ENCODE measurements at places on chromosomes 11 and 22.

DNA sequence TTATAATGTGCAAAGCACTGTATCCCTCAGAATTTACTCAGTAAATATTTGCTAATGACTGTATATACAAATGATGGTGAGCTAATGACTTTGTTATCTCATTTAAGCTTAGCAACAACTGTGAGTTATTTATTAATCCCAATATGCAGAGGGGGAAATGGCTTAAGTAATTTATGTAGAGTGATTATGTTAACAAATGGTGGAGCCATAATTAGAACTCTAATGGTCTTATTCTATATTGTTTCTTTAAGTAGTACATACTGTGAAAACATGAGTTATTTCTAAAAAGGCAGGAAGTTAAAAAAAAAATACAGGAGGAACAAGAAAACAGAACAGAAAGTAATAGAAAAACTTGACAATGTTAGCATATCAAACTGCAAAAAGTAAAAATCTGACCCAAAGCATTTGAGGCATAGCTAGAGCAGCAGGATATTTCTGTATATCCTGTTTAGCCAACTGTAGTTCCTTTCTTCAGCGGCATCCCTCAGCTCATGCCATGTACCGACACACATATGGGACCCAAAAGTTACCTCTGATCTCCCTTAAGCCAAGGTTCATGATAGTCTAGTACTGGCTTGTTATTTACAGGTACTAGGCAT is 94.2 kb downstream of the FCHSD2 start:
- H3K27me3 ChIP-seq = no peaks in the 10 kb centered on the region
- peak overlapping the region; percentile 96 for H3K27ac ChIP-seq
- H3K4me1 ChIP-seq = peaks cover 30% of the 10 kb centered on the region
- peak overlapping the region; percentile 71 for H3K4me3 ChIP-seq
- H3K36me3 ChIP-seq = peaks cover 6% of the 10 kb centered on the region

- H3K36me3 ChIP-seq = no peaks in the 10 kb centered on the region
- H3K27me3 ChIP-seq = peaks cover 2% of the 10 kb centered on the region
- no peak overlapping the region for H3K4me3 ChIP-seq
- no peak overlapping the region for H3K27ac ChIP-seq
- no peak for DNase-seq
- peaks cover 1% of the 10 kb centered on the region for H3K4me1 ChIP-seq
These were observed 39.9 kb upstream of the SMIM38 start for GRCh38 chr11:69115586-69116560.

DNA sequence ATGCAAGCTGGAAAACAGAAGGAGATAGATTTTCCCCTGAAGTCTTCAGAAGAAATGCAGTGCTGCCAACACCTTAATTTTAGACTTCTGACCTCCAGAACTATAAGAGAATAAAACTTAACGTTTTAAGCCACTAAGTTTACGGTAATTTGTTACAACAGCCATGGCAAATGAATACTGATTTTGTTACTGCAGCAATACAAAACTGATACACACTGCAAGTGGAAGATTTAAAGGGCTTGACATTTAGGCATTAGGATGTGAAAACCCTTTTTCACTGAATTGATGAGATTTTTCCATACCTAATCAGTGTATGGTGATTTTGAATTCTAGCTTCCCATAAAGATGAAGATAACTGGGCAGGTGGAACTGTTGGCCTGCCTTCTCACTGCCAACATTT is 22.1 kb upstream of the LMO2 start:
- peaks cover 4% of the 10 kb centered on the region for H3K36me3 ChIP-seq
- H3K27me3 ChIP-seq = peaks cover 14% of the 10 kb centered on the region
- H3K27ac ChIP-seq = no peak overlapping the region
- H3K4me1 ChIP-seq = peaks cover 10% of the 10 kb centered on the region
- no peak for DNase-seq
- no peak overlapping the region for H3K4me3 ChIP-seq

DNA sequence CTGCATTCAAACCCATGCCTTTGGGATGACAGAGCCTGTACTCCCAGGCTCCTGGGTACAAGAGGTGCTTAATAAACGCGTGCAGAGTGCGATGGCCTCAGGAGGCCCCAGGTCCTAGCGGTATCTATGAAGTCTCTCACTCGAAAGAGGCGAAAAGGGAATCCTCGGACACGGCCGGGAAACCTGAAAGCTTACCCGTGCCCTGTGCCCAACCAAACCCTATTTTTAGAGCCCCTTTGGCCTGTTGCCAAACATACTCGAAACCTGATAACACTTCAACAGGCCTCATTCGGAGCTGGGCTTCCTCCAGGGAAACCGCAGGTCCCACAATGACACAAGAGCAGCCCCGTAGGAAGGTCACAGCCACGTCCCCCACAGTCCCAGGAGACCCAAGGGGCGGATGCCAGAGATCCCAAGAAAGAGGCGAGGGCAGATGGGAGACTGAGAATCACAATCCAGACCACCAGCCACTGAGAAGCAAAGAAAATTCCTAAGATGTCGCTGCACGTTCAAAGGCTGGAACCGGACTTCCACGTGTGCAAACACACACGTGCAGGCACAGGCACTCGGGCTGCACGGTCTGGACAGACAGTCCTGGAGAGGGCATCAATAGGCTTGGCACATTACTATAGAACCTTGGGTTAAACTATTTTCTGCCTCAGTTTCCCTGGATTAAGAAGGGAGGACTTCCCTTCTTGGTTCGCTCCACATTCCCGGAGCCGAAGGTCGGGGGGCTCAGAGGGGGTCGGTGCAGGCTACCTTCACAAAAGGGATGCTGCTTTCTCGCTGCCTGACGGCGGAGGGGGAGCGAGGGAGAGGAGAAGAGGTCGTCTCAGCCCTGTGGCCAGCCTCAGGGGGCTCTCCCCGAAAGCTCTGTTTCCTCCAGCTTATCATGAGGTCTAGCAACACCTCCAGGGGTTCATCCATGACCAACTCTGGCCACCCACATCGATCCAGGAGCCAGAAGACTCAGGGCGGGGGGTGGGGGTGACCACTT is 8.2 kb downstream of the PDGFB start:
- peak overlapping the region; percentile 50 for H3K4me3 ChIP-seq
- H3K4me1 ChIP-seq = peaks cover 40% of the 10 kb centered on the region
- H3K27me3 ChIP-seq = peaks cover 44% of the 10 kb centered on the region
- H3K36me3 ChIP-seq = no peaks in the 10 kb centered on the region
- no peak for DNase-seq

- H3K27ac ChIP-seq = peak overlapping the region; percentile 7
- H3K27me3 ChIP-seq = peaks cover 13% of the 10 kb centered on the region
- no peak for DNase-seq
- no peaks in the 10 kb centered on the region for H3K36me3 ChIP-seq
These were observed 2.3 kb upstream of the FXYD2 start for GRCh38 chr11:117826832-117827231.

GRCh38 chr11:14417617-14418374 is 58.8 kb upstream of the RRAS2 start:
- H3K36me3 ChIP-seq = no peaks in the 10 kb centered on the region
- peaks cover 8% of the 10 kb centered on the region for H3K4me1 ChIP-seq
- no peak overlapping the region for H3K4me3 ChIP-seq
- H3K27me3 ChIP-seq = no peaks in the 10 kb centered on the region
- no peak for DNase-seq

DNA sequence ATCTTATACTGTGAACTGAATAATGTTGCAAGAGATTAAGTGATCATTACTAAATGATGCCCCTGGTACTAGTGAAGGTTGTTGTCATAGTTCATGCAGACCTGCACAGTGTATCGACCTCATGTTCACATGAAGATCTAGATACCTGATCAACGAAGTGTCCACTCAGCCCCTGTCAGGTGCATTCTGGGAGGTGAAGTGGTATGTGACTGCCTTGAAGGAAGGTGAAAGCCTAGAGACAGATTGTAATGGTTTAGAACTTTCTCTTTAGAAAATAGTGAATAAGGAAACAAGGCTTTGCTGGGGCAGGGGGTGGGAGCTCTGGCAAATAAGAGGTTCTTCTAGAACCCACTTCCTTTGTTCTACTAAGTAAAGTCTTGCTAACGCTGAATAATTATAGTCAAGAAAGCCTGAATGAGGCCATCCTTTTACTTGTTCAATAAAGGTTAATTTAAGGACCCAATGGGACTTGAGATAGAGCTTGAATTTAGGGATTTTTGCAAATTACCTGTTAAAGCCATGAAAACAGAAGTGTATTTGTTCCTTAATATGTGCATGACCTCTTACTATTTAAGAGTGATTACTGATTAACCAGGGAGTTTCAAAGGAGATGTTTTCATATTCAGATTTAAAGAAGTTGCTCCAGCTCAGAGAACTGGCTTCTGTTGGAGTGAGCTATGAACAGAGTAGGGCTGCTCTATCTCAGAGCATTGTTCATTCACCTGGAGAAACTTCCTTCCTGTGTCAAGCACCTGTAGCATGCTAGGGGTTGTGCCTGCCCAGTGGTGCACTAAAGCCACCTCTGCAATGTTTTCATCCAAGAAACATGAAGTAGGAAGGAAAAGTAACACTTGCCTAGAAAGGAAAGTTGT is 45.3 kb downstream of the C22orf31 start:
- H3K4me1 ChIP-seq = peaks cover 8% of the 10 kb centered on the region
- H3K4me3 ChIP-seq = no peak overlapping the region
- no peak for DNase-seq
- no peak overlapping the region for H3K27ac ChIP-seq
- H3K27me3 ChIP-seq = peaks cover 5% of the 10 kb centered on the region

GRCh38 chr11:62241095-62241494 is 944 bp upstream of the SCGB1D2 start:
- H3K27ac ChIP-seq = no peak overlapping the region
- H3K36me3 ChIP-seq = no peaks in the 10 kb centered on the region
- H3K4me1 ChIP-seq = no peaks in the 10 kb centered on the region
- H3K27me3 ChIP-seq = peaks cover 17% of the 10 kb centered on the region

DNA sequence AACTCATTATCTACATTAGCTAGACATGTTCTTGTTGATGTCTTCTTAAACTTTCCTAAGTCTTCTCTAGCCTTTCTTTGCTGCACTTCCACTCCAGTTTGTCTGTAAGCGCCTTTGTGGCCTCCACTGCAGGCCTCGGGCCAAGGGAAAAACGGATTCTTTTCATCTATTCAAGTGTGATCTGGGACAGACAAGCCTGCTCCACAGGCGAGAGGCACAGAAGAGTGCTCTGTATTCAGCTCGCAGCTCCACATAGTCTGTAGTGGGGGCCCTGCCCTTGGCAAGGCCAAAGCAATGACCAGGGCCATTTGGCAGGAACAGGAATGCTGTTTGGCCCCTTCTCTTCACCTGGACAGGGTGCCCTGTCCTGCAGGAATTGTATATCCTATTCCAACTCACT is 84.1 kb upstream of the BARX2 start:
- no peaks in the 10 kb centered on the region for H3K4me1 ChIP-seq
- no peak overlapping the region for H3K27ac ChIP-seq
- H3K27me3 ChIP-seq = peaks cover 9% of the 10 kb centered on the region
- DNase-seq = no peak

DNA sequence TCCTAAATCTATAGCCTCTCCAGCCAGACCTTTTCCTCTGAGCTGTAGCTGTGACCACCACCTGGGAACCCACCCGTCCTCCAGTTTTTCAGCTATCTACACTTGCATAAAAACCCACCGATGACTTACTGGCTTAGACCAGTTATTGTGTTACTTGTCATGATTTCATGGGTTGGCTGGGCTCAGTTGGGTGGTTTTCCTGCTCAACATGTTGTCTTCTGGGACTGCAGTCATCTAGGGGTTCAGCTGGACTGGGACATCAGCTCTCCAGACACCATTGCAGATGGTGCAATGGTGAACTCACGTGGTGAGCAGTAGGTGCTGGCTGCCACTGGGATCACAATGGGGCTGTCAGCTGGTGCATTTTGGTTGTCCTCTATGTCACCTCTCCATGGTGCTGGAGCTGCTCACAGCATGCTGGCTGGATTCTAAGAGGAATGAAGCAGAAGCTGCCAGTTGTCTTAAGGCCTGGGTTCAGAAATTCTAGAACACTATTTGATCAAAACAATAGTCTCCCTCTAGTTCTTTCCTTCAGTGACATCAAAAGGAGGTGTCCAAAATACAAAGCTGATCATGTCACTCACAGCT is 1.3 kb upstream of the SYT13 start:
- H3K36me3 ChIP-seq = no peaks in the 10 kb centered on the region
- H3K4me1 ChIP-seq = no peaks in the 10 kb centered on the region
- H3K27ac ChIP-seq = no peak overlapping the region
- H3K27me3 ChIP-seq = peaks cover 27% of the 10 kb centered on the region
- DNase-seq = no peak

DNA sequence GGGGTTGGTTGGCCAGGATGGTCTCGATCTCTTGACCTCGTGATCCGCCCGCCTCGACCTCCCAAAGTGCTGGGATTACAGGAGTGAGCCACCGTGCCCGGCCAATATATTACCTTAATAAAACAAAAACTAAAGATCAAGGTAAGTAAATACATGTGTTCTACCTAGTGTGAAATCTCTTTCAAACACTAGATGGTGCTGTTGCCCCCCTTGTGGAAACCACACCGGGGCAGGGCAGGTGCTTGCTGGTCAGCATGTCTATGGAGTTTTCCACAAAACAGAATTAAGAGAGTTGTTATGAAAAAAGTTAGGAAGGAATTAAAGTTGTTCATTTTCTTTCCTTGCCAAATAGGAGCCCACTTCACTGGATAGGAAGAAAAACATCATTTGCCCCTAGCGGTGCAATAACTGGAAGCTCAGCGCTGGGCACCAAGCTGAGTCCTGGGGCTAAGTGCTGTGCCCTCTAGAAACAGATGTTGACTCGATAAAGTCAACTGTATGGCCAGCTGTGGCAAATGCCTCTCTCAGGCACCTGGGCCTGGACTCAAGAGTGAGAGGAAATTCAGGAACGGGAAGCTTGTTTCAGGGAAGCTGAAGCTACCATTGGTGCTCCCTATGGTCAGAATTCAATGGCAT is 6.3 kb upstream of the KCNJ5 start:
- peak; percentile 60 for DNase-seq
- H3K4me3 ChIP-seq = no peak overlapping the region
- peaks cover 39% of the 10 kb centered on the region for H3K27me3 ChIP-seq
- H3K27ac ChIP-seq = no peak overlapping the region
- H3K4me1 ChIP-seq = peaks cover 8% of the 10 kb centered on the region
- no peaks in the 10 kb centered on the region for H3K36me3 ChIP-seq
